ENCODE measurements at places on chromosomes 6 and 20.
A peak's percentile ranks its signal among the peaks of the same experiment; 100 is the strongest.

DNA sequence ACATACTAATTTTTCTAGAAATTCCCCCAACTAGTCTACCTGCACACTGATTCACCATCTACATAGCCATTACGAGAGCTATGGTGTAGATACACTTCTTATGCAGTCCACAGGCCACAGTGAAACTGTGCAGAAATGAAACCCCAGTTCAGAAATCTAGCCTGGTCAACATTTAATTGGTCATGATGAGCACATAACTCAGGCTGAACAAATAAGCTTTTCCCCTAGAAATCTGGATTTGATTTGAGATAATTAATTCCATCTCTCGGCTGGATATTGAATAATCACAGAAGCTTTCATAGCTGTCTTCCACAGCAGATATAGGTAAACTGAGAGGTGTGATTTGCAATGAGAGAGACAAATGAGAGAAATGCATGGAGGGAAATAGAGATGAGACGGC, 22.6 kb upstream of the TINAG start:
- DNase-seq: no peak

GRCh38 chr6:161222706-161223234, 51.1 kb downstream of the AGPAT4 start:
- DNase-seq: no peak

DNA sequence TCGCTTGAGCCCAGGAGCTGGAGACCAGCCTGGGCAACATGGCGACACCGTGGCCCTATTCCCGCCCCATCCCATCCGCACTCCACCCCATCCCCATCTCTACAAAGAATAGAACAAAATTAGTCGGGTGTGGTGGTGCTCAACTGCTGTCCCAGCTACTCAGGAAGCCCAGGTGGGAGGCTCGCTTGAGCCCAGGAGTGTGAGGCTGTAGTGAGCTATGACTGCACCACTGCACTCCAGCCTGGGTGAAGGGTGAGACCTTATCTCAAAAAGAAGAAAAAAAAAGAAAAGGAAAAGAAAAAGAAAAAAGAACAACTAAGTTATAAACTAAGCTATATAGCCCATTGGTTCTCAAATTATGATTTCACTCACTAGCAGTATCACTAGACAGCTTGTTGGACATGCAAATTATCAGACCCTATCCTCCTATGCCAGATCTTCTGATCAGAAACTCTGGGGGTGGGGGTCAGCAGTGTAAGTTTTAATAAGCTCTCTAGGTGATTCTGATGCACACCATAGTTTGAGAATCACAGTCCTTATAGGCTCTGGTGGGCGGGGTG, 491 bp upstream of the ITCH start:
- no peak for DNase-seq

DNA sequence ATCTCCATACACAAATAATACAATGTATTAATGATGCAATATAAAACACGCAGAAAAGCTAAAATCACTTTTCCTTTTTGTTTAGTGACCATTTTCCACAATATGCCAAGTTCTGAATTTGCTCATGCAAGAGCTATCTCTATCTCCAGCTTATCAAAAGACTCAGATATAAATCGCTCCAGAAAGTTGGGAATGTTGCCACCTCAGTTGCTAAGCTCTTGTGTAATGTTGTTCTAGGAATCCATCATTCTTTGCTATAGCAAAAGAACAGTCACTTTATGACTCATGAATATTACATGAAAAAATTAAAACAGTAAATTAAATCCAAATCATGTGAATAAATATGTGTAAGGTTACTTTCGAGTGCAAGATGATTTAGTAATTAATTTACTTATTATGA, 8.7 kb downstream of the PLAGL1 start:
- peak; percentile 20 for DNase-seq

DNA sequence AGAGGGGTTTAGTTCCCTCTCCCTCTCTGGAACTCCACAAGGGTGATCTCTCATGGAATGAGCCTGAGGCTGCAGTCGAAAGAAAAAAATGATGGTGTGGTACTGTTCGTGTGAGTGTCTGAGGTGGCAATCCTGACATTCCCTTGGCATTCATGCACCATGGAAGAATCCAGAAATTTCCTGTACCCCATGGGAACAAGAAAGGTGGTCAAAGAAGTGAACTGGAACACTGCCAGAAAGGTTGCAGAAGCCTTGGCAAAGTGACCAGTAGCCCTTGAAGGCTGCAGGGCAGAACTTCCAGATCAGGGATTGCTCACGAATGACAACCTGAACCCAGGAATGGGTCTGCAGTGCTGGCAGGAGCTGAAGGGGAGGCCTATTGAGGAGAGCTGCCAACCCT, 394.7 kb downstream of the CD83 start:
- no peak for DNase-seq

DNA sequence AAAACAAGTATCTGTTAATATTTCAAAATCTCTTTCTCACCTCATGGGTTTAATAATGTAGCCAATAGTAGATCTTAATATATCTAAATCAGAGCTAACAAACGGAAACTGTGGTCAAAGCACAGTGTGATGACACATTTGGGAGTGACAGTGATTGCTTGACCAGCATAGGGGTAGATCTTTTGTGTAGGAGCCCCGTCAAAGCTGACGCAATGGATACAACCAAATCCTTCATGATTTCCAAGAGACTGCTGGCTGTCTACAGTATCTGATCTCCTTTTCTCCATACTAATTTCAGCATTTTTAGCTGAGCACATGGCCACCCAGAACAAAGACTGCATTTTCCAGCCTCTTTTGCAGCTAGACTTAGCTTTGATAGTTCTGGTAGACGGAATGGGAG, 299.3 kb upstream of the ECI2 start:
- no peak for DNase-seq

GRCh38 chr6:17907406-17908229, 79.8 kb downstream of the KIF13A start:
- DNase-seq: peak; percentile 95

GRCh38 chr20:11445891-11446290, 471.8 kb upstream of the BTBD3 start:
- DNase-seq: no peak

DNA sequence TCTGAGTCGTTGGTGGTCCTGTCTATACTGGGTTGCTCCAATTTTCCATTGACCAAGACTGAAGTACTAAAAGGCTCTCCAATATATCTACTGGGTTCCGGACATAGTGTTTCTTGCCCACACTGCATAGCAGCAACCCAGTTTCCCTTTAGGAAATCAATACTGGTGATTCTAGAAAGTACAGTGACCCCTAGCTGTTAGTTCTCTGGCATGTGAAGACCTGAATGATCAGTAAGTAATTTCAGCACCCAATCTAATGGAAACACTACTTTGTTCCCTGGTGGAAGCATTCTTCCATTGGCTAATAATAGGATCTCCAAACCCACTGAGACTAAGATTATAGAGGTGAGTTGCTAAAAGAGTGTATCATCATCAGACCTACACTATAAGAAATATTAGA, 40.8 kb upstream of the STMND1 start:
- DNase-seq: no peak

- DNase-seq: no peak
Observed at GRCh38 chr6:170208651-170209353, 82.1 kb downstream of the DLL1 start.

- no peak for DNase-seq
Observed at GRCh38 chr20:12597551-12597950, 411.2 kb upstream of the SPTLC3 start.

DNA sequence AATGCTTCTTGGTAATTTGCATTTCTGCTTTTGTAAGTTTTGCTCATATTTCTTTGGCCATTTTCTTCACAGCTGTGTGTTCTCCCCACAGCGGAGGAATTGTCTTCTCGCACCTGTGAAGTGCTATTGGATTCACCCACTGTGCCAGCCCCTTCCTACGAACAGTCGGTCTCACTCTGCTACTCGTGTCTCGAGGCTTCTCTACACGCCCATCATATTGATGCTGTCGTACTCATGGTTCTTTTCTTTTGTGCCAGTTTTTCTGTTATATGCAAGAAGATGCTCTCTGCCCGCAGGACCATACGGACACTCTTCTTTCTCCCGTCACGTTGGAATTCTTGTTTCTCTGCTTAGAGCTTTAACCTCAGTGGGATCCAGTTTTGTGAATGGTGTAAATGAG, 200.3 kb downstream of the DLL1 start:
- DNase-seq: no peak

DNA sequence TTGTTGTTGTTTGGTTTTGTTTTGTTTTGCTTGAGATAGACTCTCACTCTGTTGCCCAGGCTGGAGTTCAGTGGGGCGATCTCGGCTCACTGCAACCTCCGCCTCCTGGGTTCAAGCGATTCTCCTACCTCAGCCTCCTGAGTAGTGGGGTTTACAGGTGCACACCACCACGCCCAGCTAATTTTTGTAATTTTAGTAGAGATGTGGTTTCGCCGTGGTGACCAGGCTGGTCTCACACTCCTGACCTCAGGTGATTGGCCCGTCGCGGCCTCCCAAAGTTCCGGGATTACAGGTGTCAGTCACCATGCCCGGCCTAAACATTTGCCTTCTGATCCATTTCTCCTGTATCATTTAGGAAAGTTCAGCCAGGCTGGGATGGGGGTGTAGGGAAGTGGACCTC, 17.7 kb downstream of the DUSP22 start:
- no peak for DNase-seq

DNA sequence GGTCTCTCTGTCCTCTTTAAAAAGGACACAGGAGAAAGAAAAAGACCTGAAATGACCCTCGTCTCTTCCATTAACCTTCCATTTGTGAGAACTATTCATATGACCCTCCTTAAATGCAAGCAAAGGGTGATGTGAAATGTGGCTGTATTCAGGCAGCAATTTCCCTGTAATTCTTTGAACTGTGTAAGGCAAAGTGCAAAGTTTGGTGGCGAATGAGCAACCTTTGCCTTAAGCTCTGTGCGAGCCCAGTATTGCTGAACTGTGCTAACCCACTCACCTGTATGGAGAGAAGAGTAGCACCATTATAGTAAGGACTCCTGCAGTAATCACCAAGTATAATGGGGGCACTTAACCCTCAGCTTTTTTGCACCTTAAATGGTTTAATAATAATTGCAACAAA, 223.4 kb downstream of the PLCB1 start:
- DNase-seq: no peak

GRCh38 chr6:3526962-3527650, 70.3 kb upstream of the SLC22A23 start:
- DNase-seq: no peak

GRCh38 chr20:47949230-47949629, 163.9 kb upstream of the SULF2 start:
- no peak for DNase-seq

- DNase-seq: no peak
Observed at GRCh38 chr6:49202924-49203536, 260.0 kb downstream of the MMUT start.

DNA sequence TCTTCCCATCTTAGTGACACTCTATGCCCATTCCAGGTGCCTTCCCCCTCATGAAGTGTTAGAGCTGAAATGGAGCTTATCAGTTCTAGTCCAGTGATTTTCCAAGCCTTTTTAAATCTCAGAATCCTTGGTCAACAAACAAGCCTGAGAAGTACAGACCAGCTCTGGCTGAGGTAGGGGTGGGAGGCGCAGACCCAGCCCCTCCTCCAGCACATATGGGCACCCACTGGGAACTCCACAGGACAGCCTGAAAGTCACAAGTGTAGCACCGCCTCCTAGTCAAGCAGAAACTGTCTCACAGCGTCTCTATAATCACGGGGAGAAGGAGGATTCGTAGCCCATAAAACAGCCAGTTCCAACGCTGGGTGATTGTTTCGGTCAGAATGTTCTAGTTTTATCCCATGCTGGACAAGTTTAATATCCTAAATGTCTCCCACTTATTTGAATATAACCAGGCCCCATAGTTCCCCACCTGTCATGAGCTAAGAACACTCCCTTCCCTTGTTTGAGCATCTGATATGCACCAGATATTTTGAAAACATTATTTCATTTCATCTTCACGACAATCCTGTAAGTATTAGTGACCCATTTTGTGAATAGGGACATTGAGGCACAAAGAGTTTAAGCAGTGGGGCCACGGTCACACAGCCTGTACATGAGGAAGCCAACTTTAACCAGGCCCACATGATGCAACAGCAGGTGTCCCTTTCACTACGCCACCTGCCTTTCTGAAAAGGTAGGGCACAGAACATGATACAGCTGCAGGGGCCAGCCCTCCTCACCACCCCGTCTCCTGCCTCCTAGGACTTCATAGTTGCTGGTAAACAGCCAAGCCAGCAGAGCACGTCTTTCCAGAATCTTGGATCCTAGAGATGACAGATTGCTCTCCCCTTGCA, 40.1 kb downstream of the TRAF3IP2 start:
- no peak for DNase-seq

DNA sequence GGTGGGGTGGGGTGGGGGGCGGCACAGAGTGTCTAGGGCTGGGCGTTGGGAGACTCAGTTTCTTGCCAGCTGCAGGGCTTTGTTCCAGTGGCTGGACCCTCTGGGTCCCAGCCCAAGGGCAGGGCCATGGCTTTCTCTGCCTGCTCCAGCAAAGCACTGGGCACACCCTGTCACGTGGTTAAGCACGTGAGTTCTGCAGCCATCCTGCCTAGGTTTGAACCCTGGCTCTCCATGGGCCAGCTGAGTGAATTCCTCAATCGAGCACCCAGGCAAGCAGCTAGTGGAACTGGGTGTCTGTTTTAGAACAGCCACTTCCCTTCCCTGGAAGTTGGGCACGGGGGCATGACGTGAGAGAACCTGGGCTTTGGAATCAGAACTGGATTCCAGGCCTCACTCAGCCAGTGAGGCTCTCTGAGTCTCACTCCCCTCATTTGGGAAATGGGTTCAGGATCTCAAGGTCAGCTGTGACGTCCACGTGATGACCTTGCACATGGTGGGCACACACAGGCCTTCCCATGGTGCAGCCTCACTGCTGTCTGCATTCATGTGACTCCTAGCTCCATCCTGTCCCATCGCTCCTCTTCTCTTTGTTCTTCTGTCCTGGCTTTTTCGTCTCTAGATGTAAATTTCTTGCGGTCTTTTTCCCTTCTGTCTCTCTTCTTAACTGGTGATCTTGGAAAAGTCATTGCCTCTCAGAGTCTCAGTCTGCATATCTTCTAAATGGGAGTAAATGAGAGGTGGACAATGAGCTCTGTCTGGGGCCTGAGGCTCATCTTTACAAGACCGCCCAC, 45.9 kb downstream of the NOL4L start:
- DNase-seq: no peak

DNA sequence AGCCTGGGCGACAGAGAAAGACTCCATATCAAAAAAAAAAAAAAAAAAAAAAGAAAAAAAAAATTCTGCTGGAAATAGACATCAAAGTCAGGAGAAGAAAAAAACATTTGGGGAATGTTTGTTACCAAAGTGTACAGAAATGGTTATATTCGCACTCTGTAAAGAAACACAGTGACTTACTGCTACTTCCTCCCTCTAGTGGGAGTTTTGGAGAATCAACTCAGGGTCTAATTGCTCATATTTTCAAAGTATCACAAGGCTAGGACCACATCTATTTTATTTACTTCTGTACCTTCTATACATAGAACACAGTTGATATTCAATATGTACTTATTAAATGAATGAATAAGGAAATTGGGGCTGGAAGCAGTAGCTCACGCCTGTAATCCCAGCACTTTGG, 24.4 kb downstream of the ARG1 start:
- no peak for DNase-seq

GRCh38 chr6:73156793-73157767, 68.2 kb downstream of the KHDC1L start:
- DNase-seq: no peak

Data from AG04450 (cell line).